WTC11 (cell line): ENCODE measurements at places on chromosomes 4 and X. TPM values are rescaled to one million over a fixed set of nuclear protein-coding genes. Genes with fewer than 3 reads are reported as not detected.

DNA sequence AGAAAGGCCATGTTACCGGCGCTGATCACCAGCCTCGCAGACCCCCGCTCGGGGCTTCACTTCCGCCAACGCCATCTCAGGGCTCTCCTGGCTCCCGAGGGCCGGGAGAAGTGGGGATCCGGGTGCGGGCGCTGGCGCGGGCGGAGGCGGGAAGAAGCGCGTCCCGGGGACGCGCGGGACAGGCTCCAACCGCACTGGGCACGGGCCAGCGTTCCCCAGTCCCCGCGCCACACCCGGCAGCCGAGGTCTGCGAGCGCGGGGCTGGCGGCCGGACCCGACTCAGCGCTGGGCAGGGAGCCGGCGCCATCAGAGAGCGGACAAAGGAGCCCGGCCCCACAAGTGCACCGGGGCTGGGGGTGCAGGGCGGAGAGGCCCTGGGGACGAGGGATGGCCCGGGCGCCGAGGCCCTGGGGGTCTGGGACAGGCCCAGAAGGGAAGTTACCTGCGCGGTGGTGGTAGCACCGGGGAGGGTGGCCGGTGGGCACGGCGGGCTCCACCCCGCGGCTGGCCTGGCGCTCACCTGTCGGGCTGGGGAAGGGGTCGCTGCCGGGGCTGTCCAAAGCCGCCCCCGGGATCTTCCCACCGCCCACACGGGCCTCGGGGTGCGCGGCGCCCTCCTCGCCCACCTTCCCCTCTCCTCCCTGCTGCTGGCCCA lies 449 bp downstream of the CTPS2 start:
- H3K27ac ChIP-seq, result no peak overlapping the region
- DNase-seq, result peak; percentile 20
- peak overlapping the region; percentile 82 for H3K4me3 ChIP-seq
- peaks cover 12% of the 10 kb centered on the region for H3K4me1 ChIP-seq
- peaks cover 12% of the 10 kb centered on the region for H3K36me3 ChIP-seq

GRCh38 chrX:137926090-137926489 lies 360.2 kb downstream of the ZIC3 start:
- peaks cover 31% of the 10 kb centered on the region for H3K4me1 ChIP-seq
- H3K27me3 ChIP-seq, result no peaks in the 10 kb centered on the region
- DNase-seq, result peak; percentile 19
- no peaks in the 10 kb centered on the region for H3K36me3 ChIP-seq
- no peak overlapping the region for H3K27ac ChIP-seq

The CXCL11 gene
- 0.20 TPM in 1 of 3 replicates, not detected in the others for total RNA-seq

The USP26 gene
- 0.11 TPM in 1 of 3 replicates, not detected in the others for total RNA-seq

- H3K27ac ChIP-seq, result no peak overlapping the region
- H3K27me3 ChIP-seq, result no peaks in the 10 kb centered on the region; the same call in 1 of the 2 replicates
- no peak overlapping the region for H3K4me3 ChIP-seq
- no peaks in the 10 kb centered on the region for H3K36me3 ChIP-seq
- peaks cover 9% of the 10 kb centered on the region; the same call in 1 of the 2 replicates for H3K4me1 ChIP-seq
Measured at GRCh38 chr4:38764277-38764676, 18.5 kb downstream of the TLR10 start.

GRCh38 chr4:39319676-39320075 lies 46.5 kb downstream of the RFC1 start:
- no peak for DNase-seq
- H3K36me3 ChIP-seq, result peaks cover 14% of the 10 kb centered on the region
- H3K27me3 ChIP-seq, result no peaks in the 10 kb centered on the region
- no peak overlapping the region for H3K27ac ChIP-seq
- H3K4me1 ChIP-seq, result no peaks in the 10 kb centered on the region

The NR3C2 gene
- total RNA-seq, result 2.6 to 3.6 TPM (median 2.8 TPM) in 3 replicates

GRCh38 chr4:89800012-89800516 lies 36.9 kb downstream of the SNCA start:
- no peak overlapping the region for H3K4me3 ChIP-seq
- H3K36me3 ChIP-seq, result no peaks in the 10 kb centered on the region
- no peaks in the 10 kb centered on the region for H3K27me3 ChIP-seq
- DNase-seq, result no peak
- H3K27ac ChIP-seq, result no peak overlapping the region
- H3K4me1 ChIP-seq, result no peaks in the 10 kb centered on the region

The KLF8 gene
- total RNA-seq, result 10.2 to 11.4 TPM (median 11.1 TPM) in 3 replicates

The SLITRK2 gene
- not detected in 3 replicates for total RNA-seq

GRCh38 chrX:129846716-129847115 lies 3.0 kb upstream of the ZDHHC9 start:
- H3K4me1 ChIP-seq, result peaks cover 10% of the 10 kb centered on the region
- no peak overlapping the region for H3K27ac ChIP-seq
- no peak overlapping the region for H3K4me3 ChIP-seq
- no peaks in the 10 kb centered on the region for H3K36me3 ChIP-seq

DNA sequence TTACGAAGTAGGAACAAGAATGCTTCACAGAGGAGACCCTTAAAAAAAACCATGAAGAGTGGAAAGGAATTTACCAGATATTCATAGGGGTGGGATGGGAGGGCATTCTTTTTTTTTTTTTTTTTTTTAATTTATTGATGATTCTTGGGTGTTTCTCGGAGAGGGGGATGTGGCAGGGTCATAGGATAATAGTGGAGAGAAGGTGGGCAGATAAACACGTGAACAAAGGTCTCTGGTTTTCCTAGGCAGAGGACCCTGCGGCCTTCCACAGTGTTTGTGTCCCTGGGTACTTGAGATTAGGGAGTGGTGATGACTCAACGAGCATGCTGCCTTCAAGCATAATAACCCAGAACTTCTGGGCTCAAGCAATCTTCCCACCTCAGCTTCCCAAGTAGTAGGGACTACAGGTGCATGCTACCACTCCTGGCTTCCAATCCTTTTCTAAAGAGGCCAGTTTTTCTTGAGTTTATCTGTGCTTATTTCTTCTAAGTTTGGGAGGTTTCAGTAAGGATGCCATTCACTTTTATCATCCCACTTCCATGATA lies 65.9 kb upstream of the OGT start:
- H3K4me3 ChIP-seq, result no peak overlapping the region
- no peak overlapping the region for H3K27ac ChIP-seq
- no peak for DNase-seq
- peaks cover 26% of the 10 kb centered on the region for H3K36me3 ChIP-seq
- H3K27me3 ChIP-seq, result no peaks in the 10 kb centered on the region

- H3K27ac ChIP-seq, result no peak overlapping the region
- H3K4me1 ChIP-seq, result peaks cover 25% of the 10 kb centered on the region
Measured at GRCh38 chr4:139761461-139761860, 95.8 kb downstream of the MGST2 start.

The RGN gene
- total RNA-seq, result 1.6 to 2.7 TPM (median 1.6 TPM) in 3 replicates

- peaks cover 3% of the 10 kb centered on the region; the same call in 1 of the 2 replicates for H3K4me1 ChIP-seq
- no peak overlapping the region for H3K27ac ChIP-seq
- DNase-seq, result no peak
- no peak overlapping the region for H3K4me3 ChIP-seq
- no peaks in the 10 kb centered on the region for H3K36me3 ChIP-seq
- peaks cover 25% of the 10 kb centered on the region for H3K27me3 ChIP-seq
Measured at GRCh38 chr4:142840516-142841123, 5.5 kb downstream of the INPP4B start.

DNA sequence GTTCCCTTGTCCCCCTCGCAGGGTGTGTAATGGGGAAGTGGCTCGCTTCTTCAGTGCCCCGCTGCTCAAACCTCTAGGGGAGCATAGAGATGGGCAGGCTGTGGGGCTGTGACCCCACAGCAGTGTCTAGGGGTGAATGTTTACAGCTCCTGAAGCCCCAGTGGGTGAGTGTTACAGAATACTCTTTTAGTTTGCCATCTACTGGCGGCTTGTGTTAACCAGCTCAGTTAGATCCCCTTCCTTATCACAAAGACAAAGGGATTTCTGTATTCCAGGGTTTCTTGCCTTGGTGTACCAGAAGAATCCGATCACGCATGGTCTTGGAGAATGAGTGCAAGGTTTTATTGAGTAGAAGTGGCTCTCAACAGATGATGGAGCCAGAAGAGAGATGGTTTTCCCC lies 108.1 kb upstream of the IQCM start:
- no peak overlapping the region for H3K4me3 ChIP-seq
- DNase-seq, result no peak
- no peaks in the 10 kb centered on the region for H3K27me3 ChIP-seq
- H3K27ac ChIP-seq, result no peak overlapping the region
- no peaks in the 10 kb centered on the region for H3K36me3 ChIP-seq

- H3K36me3 ChIP-seq, result no peaks in the 10 kb centered on the region
- DNase-seq, result no peak
- no peak overlapping the region for H3K27ac ChIP-seq
- H3K4me1 ChIP-seq, result no peaks in the 10 kb centered on the region
- no peak overlapping the region for H3K4me3 ChIP-seq
Measured at GRCh38 chr4:20493761-20494353, 206.4 kb upstream of the PACRGL start.

The VCX3B gene
- total RNA-seq, result not detected in 3 replicates

DNA sequence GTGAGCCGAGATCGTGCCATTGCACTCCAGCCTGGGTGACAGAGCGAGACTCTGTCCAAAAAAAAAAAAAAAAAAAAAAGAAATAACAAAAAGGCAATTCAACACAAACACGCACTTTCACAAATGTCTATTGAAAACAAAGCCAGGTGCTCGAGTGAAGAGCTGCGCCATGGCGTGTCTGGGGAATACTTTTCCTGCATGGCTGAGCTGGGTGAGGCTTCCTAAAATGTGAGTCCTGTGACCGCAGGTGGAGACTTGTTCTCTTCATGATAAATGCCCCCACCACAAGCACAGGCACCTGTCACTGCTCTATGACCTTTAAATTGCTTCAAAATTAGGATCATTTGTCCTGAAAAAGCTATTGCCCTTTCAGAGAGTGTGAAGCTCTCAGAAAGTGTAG lies 4.0 kb upstream of the ABLIM2 start:
- H3K4me3 ChIP-seq, result no peak overlapping the region
- H3K36me3 ChIP-seq, result no peaks in the 10 kb centered on the region
- no peak overlapping the region for H3K27ac ChIP-seq
- peaks cover 26% of the 10 kb centered on the region for H3K27me3 ChIP-seq

DNA sequence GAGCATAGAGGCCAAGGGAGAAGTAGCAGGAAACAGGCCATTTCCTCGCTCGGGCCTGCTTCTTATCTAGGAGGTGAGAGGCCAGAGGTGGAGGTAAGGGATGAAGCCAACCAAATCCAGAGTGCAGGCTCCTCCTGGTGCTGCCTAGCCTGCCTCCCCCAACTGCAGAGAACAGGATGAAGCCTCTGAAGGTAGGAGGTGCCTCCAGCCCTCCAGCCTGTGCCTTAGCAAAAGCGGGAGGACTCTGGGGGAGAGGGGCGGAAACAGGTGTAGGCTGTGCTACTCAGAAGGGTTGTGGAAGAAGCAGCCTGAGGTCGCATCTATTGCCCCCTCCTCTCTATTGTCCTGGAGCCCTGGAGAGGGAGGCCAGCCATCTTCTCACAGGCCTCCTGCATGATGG lies 2.9 kb upstream of the MTM1 start:
- H3K36me3 ChIP-seq, result no peaks in the 10 kb centered on the region
- no peak for DNase-seq
- H3K27ac ChIP-seq, result peak overlapping the region; percentile 63; the same call in 1 of the 2 replicates

DNA sequence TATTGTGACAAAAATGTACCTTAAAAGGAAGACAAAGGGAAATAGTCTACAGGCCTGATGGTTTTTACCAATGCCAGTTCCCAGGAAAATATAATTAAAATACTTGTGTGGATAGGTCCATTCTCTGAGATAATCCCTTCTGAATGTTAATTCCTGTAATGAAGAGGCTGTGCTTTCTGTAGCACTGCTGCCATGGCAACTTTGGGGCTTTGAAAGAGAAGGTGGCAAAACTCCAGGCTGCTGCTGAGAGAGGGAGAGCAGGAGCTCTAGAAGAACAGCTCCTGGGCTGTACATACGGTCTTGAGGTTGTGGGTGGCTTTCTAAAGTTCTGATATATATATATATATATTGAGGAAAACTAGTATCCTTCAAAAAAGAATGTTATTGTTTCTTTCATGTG lies 125.4 kb downstream of the PDLIM5 start:
- no peak overlapping the region for H3K27ac ChIP-seq
- H3K4me3 ChIP-seq, result no peak overlapping the region
- H3K4me1 ChIP-seq, result peaks cover 24% of the 10 kb centered on the region
- no peaks in the 10 kb centered on the region for H3K36me3 ChIP-seq
- DNase-seq, result peak; percentile 28

DNA sequence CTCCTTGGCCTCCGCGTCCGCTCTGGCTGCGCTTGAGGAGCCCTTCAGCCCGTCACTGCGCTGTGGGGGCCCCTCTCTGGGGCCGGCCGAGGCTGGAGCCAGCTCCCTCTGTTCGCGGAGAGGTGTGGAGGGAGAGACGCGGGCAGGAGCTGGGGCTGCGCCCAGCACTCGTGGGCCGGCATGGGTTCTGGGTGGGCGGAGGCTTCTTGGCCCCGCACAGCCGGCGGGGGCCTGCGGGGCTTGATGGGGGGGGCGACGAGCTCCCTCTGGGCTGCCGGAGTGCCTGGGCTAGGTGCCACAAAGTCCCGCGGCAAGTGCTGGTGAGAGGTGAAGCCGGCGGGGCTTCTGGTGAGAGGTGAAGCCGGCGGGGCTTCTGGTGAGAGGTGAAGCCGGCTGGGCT lies 61.9 kb downstream of the ANKRD50 start:
- peaks cover 6% of the 10 kb centered on the region for H3K36me3 ChIP-seq
- H3K4me3 ChIP-seq, result no peak overlapping the region
- H3K4me1 ChIP-seq, result peaks cover 4% of the 10 kb centered on the region
- no peak overlapping the region for H3K27ac ChIP-seq
- DNase-seq, result peak; percentile 20
- H3K27me3 ChIP-seq, result no peaks in the 10 kb centered on the region

GRCh38 chr4:10584042-10584441 lies 100.5 kb downstream of the CLNK start:
- H3K27ac ChIP-seq, result no peak overlapping the region
- H3K27me3 ChIP-seq, result peaks cover 3% of the 10 kb centered on the region
- H3K36me3 ChIP-seq, result peaks cover 20% of the 10 kb centered on the region

DNA sequence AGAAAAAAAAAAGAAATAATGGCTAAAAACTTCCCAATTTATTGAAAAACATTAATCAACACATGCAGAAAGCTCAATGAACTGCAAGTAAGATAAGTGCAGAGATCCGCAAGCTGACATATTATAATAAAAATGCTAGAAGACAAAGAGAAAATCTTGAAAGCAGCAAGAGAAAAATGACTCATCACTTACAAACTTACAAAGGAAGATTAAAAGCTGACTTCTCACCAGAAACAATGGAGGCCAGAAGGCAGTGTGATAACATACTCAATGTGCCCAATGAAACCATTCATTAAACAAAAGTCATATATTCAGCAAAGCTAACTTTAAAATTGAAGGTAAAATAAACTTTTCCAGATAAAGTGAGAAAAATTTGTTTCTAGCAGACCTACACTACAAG lies 7.3 kb upstream of the BRWD3 start:
- no peaks in the 10 kb centered on the region for H3K27me3 ChIP-seq
- DNase-seq, result no peak
- H3K4me1 ChIP-seq, result peaks cover 18% of the 10 kb centered on the region
- H3K27ac ChIP-seq, result no peak overlapping the region
